Umbilical cord (tissue), 2 donors: ENCODE measurements at places on chromosomes 16 and 17.

- DNase-seq, result no peak
These were observed 2.0 kb downstream of the VPS35 start for GRCh38 chr16:46686815-46687473.

DNA sequence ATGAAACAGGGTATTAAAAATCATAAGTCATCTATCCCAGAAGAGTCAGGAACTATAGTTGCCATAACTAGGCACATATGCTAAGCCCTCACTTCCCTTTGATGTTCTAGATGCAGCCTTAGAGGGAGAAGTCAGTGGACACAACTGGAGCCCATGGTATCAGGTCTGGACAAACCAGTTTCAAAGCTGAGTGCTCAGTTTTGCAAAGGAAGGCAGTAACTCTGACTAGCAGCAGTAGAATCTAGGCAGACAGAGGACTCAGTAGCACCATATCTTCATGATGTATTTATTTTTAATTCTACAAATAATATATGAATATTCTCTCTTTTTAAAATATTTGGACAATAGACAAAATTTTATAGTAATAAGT is 11.7 kb upstream of the FAM20A start:
- DNase-seq, result no peak

- DNase-seq, result no peak
These were observed 502.9 kb downstream of the GRIN2A start for GRCh38 chr16:9679213-9679767.

- DNase-seq, result no peak
These were observed 25.9 kb downstream of the HOXB1 start for GRCh38 chr17:48504953-48505352.

GRCh38 chr17:19421926-19422325 is 10.9 kb downstream of the RNF112 start:
- DNase-seq, result no peak
